Effector memory CD4-positive, alpha-beta T cell (primary cell): ENCODE measurements at places on chromosomes 4 and X.

DNA sequence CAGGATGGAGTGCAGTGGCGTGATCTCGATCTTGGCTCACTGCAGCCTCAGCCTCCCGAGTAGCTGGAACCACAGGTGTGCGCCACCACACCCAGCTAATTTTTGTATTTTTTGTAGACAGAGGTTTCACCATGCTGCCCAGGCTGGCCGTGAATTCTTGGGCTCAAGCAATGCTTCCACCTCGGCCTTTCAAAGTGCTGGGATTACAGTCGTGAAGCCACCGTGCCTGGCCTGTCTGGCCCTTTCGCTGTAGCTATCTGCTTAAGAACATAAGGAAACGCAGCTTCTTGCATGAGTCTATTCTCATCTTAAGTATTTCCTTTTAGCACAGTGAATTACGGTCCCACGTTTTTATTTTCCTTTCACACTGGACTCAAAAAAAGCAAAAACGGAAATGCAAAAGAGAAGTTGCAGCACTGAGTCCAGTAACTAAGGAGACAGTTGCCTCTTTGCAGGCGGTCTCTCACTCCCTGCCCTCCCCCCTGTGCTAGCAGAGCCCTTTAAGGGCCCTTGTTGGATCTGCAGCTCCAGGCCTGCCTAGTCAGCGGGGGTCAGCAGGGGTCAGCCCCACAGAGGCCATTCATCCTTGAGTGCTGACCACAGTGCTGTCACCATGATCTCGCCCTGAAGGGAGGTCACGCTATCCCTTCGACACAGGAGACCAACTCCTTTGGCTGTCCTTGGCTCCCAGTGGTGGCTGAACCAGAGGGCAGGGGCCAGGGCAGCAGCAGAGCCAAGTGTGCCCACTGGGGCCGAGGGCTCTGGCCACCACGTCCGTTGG, 21.8 kb upstream of the TBC1D14 start:
- no peak for DNase-seq

DNA sequence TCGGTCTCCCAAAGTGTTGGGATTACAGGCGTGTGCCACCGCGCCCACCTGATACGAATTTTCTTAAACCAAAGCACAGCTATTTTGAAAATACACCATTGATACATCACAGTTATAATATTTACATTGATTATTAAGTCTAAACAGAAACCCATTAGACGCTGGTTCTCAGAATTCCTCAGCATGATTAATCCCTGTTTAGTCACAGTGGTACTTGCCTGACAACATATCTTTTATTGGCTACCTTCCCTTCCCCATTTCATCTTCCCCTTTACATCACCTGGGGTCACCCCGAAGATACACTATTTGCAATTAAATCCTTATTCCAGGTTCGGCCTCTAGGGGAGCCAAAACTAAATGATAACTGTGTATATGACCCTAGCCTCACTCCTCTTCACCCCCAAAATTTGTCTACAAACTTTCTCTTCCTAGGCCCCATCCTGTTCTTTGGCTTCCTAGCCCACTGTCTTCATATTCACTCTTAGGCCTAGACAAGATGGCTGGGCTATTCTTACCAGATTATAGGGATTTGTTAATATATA, 36.8 kb upstream of the IL1RAPL1 start:
- DNase-seq: no peak

GRCh38 chr4:169033660-169034059, 23.6 kb upstream of the CBR4 start:
- no peak for DNase-seq

DNA sequence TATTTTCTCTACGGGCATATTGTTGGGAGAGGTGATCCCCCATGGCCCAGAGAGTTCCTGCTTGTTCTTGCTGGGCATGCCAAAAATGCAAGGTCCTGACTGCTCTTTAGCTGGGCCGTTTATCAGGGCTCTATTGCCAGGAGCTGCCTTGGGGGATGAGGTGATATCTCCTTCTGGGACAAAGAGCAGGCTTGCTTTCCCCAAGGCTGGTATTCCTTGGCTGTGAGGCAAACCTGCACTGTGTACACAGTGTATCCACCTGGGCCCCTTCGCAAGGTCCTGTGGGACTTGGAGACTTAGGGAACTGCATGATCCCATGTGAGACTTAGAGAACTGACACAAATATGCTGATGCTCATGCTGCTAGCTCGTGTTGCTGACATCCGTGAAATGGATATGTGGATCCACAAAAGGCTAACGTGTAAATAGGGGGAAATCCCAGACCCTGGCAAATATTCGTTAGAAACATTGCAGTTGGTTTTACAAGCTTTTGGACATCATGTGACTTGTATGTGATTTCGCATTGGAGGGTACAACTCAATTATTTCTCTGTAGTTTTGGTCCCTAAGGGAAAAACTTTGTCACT, 24.4 kb upstream of the ZFX start:
- DNase-seq: no peak

GRCh38 chr4:129064717-129065116, 28.6 kb downstream of the SCLT1 start:
- DNase-seq: no peak

GRCh38 chrX:1147611-1148515, 64.6 kb downstream of the CRLF2 start:
- no peak for DNase-seq

DNA sequence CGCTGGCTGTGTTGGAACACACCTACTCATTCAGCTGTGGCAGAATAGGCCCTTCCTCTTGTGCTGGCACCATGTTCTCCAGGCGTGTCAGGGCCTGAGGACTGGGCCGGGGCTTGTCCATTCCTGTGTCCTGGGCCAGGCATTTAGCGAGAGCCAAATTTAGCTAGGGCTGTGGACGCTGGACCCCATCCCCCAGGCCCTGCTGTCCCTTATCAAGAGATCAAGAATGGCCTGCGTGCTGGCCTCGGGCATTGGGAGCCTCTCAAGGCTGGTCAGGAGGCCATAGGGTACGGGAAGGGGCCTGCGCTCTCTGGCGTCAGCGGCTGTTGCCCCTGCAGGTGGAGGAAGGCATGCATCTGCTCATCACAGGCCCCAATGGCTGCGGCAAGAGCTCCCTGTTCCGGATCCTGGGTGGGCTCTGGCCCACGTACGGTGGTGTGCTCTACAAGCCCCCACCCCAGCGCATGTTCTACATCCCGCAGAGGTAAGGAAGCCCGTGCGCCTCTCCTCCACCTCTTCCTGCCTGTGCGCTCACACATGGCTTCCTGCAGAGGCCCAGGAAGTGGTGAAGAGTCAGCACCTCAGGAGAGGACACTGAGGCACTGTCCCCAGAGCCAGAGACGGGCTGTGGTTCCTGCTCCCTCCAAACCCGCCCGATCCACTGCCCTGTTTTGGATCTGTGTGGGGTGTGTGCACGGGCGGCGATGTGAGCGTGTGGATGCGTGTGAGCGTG, 15.3 kb downstream of the ABCD1 start:
- DNase-seq: no peak

- DNase-seq: no peak
These were observed 94.1 kb downstream of the PDS5A start for GRCh38 chr4:39883646-39884045.

DNA sequence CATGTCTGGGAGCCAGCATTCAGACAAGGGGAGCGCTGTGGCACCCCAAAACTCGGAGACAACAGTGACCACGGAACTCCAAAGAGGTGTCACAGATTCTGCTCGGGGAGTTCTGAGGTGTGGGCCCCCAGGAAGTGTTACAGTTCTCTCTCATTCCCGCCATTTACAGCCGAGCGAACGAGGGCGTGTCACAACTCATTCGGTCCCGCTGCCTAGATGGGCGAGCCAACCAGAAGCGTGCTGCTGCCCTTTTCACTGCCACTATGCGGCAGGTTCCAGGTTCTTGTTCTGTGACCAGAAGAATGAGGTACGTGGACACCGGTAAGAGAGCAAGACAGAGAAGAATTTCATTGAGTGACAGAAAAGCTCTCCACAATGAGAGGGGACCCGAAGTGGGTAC, 1370.6 kb upstream of the AGA start:
- no peak for DNase-seq

- no peak for DNase-seq
These were observed 55.4 kb downstream of the HUWE1 start for GRCh38 chrX:53631156-53631555.

DNA sequence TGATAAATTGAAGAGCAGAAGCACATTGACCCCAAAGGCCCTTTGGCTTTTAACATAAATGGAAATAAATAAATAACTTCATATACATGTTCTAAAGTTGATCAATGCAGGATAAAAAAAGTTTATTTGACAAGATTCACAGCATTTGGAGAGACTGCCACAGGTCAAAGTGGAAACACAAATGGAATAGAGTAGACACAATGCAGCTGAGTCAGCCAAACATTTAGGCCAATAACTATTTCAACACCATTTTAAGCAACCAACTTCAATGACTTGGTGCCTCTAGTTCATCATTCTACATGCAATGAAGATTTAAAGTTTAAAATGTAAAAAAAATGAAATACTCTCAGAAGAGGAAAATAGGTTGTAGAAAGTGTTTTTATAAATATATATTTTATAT, 365.2 kb downstream of the FAT4 start:
- no peak for DNase-seq

DNA sequence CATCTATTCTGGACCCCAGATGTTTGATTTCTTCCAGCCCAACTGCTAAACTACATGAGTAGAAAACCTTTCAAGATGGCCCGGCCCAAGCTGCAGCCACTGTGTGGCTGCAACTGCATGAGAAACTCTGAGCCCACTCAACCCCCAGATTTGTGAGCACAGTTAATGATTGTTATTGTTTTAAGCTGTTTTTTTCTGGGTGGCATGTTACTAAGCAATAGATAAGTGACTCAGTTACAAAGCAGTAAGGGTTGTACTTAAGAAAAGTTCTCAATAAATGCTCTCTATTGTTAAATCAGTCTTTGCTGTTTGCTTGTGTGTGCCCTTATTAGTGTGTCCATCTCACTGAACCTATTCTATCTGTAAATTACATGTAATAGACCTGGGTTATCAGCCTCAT, 51.8 kb downstream of the GC start:
- DNase-seq: no peak

GRCh38 chrX:104084534-104085277, 8.7 kb upstream of the TMSB15C start:
- DNase-seq: no peak

GRCh38 chr4:88605736-88606135, 13.5 kb downstream of the HERC3 start:
- peak; percentile 17 for DNase-seq

DNA sequence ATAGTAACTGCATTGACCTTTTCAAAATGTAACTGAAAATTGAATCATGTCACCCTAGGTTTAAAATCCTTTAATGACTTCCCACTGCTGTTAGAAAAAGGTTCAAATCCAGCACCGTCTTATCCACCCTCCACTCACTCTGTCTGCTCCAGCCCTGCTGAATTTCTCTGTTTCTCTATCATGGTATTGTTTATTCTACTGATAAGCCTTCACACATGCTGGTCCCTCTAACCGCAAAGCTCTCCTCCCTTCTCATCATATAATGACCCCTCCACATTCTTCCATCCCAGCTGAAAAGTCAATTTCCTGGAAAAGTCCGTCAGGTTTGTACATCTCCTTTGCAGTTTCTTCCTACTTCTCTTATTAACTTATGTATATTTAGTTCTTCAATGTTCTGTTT, 389.2 kb upstream of the F9 start:
- no peak for DNase-seq

- no peak for DNase-seq
These were observed 7.6 kb downstream of the SFRP2 start for GRCh38 chr4:153781280-153781679.

DNA sequence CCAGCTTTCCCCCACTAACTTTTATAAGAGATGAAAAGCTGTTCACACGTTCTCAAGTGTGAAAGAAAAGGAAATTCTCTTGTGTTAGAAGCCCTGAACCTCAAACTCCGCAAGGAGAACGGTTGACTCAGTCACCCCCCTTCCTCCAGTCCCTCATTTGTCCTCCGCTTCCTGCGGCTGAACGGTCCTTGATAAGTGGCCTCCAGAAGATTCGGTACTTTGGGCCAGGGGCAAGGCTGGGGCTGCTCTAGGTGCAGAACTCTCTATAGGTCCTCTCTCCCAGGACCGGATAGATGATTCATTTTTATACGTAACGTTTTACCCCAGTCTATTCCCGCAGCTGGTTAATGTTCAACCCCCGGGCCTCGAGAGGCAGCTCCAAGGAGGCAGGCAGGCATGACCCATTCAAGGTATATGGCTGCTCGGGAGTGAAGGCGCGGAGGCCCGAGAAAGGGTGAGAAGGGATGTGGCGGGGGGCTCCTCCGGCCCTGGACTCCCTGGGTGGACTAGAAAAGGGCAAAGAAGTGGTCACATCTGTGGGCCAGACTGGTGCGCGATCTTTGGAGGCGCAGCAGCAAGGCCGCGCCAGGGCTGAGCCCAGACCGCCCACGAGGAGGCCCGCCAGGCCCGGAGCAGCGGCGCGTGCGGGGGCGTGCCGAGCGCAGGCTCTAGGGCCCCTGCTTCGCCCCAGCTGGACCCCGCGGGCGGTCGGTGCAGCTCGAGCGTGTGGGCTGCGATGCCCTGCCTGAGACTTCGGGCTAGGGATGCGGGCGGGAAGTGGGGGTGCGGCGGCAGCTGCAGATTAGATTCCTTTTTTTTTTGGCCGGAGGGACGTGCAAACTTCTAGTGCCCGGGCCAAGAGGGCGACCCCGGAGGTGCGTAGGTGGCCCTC, 11.7 kb downstream of the PITX2 start:
- no peak for DNase-seq

DNA sequence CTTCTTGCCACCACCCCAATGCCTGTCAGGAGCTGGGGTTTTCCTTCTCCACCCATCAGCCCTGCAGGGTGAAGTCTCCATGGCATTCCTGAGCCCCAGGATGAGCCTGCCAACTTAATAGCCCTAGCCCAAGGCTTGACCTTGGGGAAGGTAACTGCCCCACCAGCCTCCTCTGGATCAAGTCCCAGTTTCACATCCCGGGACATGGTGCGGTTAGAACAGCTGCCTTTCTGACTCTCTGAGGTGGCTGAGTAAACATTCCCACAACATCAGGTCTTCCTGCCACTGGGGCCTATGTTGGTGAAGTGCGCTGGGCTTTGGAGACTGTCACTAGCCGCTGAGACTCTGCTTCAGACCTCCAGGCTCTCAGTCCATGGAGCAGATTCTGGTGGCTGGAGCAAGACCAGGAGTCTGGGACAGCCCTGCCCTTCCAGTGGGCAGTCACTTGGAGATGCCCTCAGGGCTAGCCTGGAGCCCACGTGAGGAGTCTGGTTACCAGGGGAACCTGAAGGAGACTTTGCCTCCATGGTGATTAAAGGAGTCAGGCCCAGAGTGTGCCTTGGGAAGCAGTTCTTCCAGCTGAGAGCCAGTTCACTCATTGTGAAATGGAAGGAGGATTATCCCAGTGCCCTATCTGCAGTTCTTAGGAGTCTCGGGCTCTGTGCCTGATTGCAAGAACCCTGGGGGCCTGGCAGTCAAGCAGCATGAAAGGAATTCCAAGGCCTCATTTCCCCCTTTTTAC, 56.8 kb downstream of the SMIM20 start:
- no peak for DNase-seq

DNA sequence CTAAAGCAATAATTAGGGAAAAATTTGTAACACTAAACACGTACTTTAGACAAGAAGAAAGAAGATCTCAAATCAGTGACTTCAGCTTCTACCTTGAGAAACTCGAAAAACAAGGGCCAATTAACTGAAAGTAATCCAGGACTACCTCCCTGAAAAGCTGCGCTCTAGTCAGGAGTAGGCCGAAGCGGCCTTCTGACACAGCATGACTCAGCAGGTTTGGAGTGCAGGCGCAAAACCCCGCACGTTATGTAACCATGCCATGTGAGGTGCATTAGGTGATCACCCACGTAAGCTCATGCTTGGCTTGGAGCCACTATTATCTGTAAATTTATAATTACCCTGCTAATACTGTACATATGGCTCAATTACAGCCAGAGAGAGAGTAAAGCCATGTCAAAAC, 52.8 kb upstream of the CCDC149 start:
- no peak for DNase-seq
